BE2C (cell line): ENCODE measurements at places on chromosomes 11 and 22.

DNA sequence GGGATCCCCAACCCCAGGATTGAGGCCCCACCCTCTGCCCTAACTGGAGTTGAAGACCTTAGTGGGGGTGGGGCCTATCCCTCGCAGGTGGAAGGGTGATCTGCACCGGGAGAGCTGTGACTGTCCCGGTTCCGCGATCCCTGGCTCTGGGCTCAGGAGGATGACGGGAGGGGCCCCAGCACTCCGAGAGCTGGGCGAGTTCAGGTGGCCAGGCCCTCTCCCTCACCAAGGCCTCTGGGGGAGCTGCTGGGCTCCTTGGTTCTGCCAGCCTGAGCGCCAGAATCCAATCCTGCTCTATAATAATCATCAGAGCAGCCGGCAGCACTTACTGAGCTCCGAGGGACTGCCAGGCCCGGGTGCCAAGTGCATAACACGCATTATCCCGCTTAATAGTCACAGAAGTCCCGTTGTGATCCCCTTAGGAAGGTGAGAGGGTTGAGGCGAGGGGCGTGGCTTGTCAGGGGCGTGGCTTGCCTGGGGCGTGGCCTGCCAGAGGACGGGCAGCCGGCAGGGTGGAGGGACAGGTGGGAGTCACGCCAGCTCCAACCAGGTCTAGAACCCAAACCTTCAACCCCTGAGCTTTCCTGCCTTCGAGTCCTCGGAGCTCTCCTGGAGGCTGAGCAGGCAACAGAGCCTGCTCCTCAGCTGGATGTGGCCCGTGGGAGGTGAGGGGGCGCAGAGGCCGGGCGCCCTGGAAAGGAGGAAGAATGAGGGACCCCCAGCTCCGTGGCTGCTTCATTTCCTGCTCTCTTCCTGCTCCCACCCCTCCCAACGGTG, 7.3 kb upstream of the SYT7 start:
- DNase-seq = peak; percentile 48

- DNase-seq = no peak
Observed at GRCh38 chr11:6397636-6398035, 7.4 kb downstream of the SMPD1 start.

DNA sequence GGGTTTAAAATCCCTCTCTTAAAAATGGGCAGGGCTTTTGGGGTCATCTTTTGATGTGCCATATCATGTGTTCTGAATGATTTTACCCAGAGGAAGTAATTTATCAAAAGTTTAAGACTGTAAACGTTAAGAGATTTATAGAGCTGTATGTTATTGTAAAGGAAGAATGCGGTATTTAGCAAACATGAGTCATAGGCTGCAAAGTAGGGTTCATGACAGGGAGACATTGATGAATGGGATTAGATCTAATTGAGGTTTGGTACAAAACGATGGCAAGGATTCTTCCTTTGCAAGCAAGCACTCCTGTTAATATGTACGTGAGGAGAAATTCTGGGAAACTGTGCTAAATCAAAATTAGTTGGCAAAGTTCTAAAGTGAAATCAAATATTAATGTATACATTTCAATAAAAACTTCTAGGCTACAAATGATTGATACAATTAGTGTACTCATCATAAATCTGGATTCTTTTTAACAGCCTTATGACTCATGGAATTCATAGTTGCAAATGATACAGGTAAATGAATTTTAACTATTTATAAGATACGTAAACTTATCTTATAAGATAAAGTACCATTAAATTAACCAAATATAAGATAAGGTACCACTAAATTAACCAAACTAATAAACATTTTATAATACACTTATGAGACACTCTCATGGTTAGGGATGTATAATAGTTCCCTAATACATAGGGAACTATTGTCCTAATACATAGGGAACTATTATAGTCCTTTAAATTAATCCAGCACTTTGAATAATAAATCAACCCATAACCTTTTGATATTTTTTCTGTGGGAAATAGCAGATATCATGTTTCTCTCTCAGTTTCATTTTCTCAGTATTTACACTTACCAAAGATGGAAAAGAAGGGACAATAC, 58.4 kb downstream of the KIF18A start:
- no peak for DNase-seq

- no peak for DNase-seq
Observed at GRCh38 chr11:50088231-50088630, 55.6 kb downstream of the OR4C45 start.

DNA sequence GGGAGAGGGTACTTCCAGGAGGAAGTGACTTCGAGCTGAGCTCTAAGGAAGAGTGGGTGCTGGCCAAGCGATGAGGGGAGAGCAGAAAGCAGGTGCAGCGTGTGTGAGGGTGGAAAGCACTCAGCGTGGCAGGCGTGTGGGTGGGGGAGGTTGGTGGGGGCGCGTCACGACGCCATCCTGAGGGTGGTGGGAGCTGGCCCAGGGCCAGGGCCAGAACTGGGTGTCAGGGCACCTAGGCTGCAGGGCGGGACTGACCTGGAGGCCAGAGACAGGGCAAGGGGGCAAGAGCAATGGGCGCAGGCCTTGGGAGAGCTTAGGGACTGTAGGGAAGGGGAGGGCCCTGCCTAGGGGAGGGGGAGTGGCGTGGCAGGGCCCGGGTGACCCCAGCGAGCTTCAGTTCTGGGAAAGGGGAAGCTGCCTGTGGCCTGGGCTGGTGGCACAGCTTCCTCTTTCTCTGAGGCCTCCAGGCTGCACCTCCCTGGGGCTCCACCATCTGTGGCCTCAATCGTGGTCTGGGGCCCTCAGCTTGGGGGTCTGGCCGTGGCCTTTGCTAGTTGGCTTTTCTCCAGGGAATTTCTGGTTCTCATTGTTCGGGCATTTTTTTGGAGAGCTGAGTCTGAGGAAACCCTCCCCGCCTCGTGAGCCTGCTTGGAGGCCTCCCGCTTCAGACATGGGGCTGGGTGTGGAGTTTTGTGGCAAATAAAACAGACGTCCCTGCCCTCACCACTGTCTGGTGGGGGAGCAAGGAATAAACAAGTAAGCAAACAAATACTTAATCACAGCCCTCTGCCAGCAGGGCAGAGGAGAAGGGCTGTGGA, 8.9 kb downstream of the RELT start:
- no peak for DNase-seq

DNA sequence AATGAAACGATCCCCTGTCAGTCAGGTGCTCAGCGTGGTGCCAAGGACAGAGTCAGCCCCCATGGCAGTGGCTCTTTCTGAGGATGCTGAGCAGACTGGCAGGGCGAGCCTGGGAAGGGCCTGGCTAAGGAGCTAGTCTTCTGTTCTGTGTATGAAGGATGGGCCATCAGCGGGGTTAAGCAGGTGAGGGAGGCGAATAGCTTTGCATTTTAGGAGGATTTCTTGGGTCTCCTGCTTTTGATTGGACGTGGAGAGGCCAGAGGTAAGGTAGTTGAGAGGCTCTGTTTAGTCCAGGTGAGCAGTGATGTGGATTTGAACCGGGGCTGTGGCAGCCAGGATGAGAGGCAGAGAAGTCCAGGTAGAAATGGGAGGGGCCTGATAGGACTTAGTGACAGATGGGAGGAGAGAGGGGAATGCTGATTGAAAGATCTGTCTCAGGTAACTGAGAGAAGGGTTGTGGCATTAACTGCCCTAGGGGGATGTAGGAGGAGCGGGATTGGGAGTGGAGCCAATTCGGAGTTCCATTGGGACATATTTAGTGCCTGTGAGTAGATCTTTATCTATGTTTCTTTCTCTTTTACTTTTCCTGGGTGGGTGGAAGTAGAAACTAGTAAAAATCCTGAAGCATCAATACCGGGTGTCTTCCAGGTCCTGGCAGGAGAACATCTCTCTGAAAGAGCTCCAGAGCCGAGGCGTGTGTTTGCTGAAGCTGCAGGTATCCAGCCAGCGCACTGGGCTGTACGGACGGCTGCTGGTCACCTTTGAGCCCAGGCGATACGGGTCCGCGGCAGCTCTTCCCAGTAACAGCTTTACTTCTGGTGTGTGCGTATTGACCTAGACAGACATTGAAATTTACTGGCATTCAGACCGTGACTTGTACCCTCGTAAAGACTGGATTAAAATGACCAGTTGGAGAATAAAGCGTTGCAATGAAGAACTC, 2.0 kb downstream of the IGHMBP2 start:
- DNase-seq = no peak

DNA sequence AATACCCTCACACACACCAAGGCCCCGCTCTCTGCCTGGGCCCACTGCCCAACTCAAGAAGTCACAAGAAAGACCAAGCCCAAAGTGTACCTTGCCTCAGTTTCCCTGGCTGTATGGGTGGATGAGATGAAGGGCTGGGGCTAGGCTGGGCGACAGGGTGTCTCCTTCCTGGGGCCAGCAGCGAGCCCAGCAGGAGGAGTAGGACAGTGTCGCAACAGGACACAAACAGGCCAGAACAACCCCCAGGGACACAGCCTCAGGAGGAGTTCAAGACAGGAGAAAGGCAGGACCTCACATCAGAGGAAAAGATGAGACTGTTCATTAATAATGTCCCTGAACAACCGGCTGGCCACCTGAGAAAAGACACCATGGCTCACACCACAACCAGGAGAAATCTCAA, 13.3 kb downstream of the CSNK1E start:
- DNase-seq = no peak

DNA sequence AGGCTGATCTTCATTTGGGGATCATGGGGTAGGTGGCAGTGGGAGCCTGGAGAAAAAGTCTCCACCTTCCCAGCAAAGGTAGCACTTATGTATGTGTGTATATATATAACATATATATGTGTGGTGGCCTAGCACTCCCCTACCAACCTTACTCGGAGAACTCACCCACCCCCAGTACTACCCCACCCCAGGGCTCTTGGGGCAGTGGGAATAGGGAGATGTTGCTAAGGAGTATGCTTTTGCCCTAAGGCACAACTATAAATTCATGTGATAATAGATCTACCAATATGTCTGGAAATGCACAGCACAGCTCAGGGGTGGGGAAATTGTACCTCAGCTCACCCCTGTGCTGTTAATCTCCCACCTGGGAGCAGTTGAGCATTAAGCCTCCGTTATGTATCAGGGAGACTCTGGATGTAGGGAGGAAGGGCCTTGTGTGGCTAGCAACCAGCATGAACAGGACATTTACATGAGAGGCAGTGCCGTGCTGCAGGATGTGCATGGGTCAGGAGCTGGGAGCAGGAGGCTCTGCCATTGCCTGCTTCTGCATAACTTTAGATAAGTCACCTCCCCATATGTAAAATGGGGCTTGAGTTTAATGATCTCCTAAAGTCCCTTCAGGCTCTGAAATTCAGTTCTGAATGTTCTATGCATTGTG, 57.3 kb downstream of the C11orf91 start:
- DNase-seq = no peak

DNA sequence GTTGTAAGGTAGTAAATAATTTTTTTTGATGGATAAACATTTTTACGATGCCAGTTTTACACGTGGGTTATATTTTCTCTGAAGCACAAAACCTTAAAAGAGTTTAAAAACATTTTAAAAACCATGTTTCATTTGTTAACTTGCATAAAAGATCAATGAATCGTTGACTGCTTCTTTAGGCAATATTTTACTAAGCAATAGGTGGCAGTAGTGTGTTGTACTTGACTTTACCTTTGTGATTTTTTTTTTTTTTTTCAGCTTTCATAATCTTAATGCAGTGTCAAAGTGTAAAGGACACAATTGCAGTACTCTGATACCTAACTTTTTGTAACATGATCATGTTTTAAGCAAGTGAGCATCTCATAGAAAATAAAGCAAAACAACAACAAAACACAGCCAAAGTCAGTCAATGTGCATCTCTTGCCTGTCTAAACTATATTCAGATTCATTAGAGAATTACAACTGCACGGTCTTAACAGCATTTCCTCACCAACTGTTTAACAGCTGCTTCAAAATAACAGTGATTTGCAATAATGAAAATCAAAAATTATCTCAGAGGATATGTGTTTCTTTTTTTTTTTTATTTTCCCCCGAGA, 27.7 kb downstream of the DNAJC24 start:
- DNase-seq = no peak

DNA sequence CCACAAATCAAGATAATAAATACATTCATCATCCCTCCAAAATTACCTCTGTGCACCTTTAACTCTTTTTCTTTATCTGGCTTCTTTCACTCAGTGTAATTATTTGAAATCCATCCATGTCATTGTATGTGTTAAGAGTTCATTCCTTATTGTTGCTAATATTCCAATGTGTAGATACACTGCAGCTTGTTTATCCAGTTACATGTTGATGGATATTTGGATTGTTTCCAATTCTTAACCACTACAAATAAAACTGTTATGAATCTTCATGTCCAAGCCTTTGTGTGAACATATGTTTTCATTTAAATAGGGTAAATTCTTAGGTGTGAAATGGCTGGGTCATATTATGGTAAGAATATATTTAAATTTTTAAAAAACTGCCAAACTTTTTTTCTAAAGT, 323.3 kb upstream of the NCAM1 start:
- no peak for DNase-seq

GRCh38 chr11:1050581-1051355, 14.2 kb upstream of the MUC6 start:
- peak; percentile 69 for DNase-seq

DNA sequence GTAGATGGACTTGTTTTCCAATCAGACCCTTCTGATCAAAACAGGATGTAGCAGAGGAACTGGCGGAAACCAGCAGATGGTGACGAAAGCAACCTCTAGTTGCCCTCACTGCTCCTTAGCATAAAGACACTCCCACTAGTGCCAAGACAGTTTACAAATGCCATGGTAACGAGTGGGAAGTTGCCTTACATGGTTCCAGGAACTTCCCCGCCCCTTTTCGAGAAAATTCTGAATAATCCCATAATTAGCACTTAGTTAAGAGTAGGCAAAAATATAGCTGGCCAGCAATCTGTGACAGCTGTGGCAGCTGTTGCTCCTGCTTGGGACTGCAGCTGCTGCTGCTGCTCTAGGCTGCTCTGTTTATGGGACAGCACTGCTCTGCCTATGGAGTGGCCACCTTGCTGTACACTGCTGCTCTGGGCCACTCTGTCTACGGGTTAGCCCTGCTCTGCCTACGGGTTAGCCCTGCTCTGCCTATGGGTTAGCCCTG, 33.4 kb upstream of the SORL1 start:
- DNase-seq = no peak

DNA sequence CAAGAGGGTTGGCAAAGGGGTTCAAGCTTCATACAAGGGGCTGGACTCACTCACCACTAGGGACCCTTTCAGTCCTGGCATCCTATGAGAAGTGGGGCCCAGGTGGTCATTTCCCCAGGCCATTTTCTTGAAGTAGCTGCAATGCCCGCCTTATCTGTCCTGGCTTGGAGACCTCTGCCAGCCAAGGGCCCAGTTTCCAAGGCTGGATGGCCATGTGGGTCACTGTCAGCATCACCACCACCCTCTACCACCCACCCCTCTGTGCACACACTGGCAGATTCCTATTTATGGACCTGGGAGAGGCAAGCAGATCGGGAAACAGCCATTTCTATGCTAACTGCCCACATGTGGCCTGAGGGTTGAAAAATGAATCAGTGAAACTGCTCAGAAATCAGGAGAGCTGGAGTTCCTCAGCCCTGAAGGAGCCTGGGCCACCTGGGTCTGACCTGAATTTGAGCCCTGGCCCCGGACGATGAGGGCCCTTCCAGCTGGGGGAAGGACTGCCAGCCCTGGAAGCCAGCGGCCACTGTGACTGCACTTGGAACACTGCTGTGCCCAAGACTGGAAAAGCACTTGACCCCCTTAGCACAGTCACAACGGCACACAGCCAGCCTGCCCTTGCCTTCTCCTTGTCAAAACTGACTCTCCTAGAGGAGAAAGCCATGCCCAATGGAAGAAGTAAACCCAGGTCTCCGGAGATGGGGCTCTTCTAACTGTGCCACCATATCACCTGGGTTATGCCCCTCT, 442.2 kb downstream of the BUD13 start:
- DNase-seq = no peak
